Stimulated activated CD8-positive, alpha-beta memory T cell treated with anti-CD3 and anti-CD28 coated beads, Interleukin-15, amount 100 ng/mL, for 4 hours (primary cell): ENCODE measurements at places on chromosomes 1 and 21.

GRCh38 chr1:67228791-67229190, 62.5 kb downstream of the IL23R start:
- no peak for DNase-seq

DNA sequence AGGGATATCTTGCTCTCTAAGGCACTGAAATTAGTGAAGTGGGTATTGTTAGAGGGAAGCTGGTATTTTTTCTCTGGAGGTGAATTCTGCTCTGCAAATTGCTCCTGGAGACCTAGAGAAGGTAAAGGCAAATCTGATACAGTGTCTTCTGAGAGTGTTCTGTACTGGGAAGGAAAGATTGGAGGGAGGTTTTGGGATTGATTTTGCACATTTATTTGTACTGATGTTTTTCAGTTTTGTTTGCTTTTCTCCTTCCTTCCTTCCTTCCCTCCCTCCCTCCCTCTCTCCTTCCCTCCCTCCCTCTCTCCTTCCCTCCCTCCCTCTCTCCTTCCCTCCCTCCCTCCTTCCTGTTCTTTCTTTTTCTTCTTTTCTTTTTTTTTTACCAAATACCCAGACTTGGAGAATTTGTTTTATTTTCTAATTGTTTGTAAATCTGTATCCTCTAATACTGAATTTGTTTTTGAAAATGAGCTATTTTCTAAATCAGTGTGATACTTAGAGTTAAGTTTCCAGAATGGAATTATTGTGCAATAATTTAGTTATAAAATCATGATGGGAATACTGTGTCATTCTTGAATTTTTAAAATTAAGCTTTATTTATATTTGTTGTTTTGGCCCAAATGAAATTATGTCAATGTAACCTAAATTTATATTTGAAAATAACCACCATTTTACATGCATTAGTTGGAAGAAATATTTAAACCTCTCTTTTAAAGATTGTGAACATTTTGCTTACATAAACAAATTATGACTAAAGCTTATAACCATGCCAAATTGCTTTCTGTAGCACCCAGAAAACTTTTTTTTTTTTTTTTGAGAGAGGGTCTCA, 4.9 kb downstream of the CMPK1 start:
- DNase-seq, result no peak

GRCh38 chr1:224447251-224447650, 12.7 kb upstream of the WDR26 start:
- no peak for DNase-seq

GRCh38 chr1:159763686-159764085, 17.1 kb upstream of the DUSP23 start:
- DNase-seq, result no peak

GRCh38 chr1:79797487-79797886, 791.0 kb upstream of the ADGRL4 start:
- DNase-seq, result no peak

GRCh38 chr1:154342836-154343472, 17.6 kb downstream of the ATP8B2 start:
- DNase-seq, result peak; percentile 54

DNA sequence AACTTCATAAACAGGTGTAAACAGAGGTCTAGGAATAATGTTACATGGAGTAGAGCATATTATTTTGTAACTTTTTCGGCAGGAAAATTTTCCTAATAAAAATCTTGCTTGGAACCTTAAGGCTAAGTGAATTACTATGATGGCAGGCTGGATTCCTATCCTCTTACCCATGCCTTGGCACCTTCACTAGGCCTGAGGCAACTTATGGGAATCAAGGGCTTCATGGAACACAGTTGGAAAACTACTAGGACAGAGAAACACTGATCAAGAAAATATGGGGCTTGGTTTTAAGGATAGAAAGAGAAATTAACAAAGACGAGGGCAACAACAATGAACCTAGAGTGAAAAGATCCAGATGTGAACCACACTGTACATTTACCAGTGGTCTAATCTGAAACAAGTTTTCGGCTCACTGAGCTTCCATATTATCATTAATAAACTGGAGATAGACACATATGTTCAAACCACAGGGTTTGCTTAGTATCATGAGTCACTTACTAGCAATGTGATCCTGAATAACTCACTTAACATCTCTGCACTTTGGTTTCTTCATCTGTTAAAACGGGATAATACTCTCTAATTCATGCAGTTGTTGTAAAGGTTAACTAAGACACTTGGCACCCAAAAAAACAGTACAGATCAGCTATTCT, 68.5 kb downstream of the GPATCH2 start:
- DNase-seq, result no peak

GRCh38 chr1:117565745-117566455, 39.9 kb upstream of the TENT5C start:
- no peak for DNase-seq

DNA sequence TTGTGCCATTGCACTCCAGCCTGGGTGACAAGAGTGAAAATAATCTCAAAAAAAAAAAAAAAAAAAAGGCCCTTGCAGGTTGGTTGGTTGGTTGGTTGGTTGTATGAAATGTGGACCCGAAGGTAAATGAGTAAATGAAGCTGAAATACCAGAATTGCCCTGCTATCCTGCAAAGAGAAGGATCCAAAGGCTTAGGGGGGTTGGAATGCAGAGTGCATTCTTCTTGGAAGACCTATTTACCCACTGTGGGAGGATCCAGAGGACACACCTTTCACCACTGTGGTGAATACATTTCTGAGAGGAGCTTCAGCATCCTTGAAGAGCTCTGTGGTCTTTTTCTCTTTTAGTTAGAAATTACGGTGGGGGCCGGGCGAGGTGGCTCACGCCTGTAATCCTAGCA, 28.7 kb upstream of the EIF4G3 start:
- DNase-seq, result no peak

DNA sequence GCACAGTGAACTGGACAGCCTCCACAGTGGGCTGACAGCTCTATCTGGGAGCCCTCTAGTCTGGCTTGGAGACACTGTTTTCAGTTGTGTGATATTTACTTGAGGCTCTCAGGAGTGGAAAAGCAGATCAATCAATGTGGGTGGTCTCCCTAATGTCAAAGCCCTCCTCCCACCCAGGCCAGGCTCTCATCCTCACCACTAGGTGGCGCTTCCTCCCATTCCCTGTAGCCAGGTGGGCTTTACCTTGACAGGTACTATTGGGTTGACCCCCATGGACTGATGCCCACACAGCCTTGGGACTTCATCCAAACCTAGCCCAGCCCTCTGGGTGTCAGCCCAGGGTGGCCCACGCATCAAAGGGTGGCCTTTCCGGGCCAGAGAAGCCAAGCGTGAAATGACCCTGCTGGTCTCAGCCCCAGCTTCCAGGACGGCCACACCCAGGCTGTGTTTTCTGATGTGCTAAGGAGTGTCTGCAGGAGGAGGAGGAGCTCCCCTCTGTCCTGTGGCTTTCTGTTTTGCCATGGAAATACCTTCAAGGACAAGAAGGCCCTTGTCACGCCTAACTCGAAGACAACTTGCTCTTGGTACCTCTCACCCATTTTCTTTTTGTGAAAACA, 54.0 kb downstream of the CLIC6 start:
- DNase-seq, result no peak

DNA sequence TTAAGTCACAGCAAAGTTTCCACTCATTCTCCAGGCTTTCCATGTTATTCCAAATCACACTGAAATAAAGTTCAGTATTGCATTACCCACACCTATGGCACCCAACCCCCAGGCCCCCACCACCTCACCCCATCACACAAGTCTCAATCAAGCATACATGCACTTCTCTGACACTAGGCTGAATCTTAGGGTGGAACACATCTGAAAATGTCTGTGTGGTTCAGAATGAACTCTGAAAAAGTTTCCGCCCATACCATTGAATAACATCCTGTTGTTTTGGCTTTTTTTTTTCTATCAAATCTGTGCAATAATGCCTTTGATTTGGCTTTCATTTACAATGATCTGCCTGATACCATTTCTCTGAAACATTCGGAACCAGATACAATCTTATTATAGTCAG, 25.8 kb upstream of the LRRC8C start:
- no peak for DNase-seq
